ENCODE measurements at places on chromosomes 4 and X.

DNA sequence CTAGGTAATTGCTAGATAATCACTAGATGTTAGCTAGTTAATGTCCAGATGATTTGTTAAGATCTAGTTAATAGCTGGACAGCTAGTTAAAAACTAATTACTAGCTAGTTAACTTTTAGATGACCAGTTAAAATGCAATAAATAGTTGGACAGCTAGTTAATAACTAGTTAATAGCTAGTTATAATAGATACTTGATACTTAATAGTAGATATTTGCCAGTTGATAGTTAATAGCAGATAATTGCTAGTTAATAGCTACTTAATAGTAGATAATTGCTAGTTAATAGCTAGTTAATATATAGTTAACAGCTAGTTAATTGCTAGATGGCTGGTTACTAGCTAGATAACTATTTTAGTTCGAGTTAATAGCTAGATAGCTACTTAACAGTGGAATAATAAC, 631.4 kb upstream of the CT83 start:
- DNase-seq = no peak

GRCh38 chr4:100289946-100290345, 99.7 kb upstream of the DDIT4L start:
- no peak for DNase-seq

GRCh38 chrX:148466292-148466691, 34.1 kb upstream of the AFF2 start:
- DNase-seq = no peak

DNA sequence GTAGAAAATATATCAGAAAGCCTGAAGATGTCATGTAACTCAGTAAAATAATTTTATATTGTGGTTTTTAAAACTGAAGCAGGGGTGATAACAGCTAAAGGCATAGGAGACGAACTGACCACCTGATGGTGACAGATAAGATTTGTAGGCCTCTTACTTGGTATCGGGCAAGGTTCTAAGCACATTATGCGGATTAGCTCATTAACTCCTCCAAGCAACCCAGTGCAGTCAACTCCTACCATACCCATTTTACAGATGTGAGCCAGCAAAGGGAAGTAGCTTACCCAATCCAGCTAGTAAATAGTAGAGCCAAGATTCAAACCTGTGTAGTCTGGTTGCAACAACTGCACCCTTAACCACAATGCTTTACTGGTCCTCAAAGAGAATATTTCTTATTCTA, 62.1 kb downstream of the CC2D2A start:
- no peak for DNase-seq
